ENCODE measurements at places on chromosomes 3 and 15. TPM values are rescaled to one million over a fixed set of nuclear protein-coding genes. Genes with fewer than 3 reads are reported as not detected.

The POPDC2 gene
- 0.18 TPM for total RNA-seq

The ATR gene
- total RNA-seq = 21.7 TPM

The TNK2 gene
- total RNA-seq = 3.5 TPM

The PAK6 gene
- total RNA-seq = 0.07 TPM

The MINAR1 gene
- total RNA-seq = 0.15 TPM

The BCHE gene
- not detected for total RNA-seq

The COL6A5 gene
- not detected for total RNA-seq

The GPR15 gene
- total RNA-seq = not detected

The DUOXA1 gene
- not detected for total RNA-seq

The SH2D7 gene
- total RNA-seq = not detected

The SCG5 gene
- 2.4 TPM for total RNA-seq

The NANOGP8 gene
- 0.25 TPM for total RNA-seq

The TUBGCP5 gene
- total RNA-seq = 25.0 TPM

The EMC7 gene
- 29.3 TPM for total RNA-seq

The CYP1A2 gene
- total RNA-seq = not detected

The FHIT gene
- 4.1 TPM for total RNA-seq

The MCF2L2 gene
- total RNA-seq = not detected

The NISCH gene
- 15.3 TPM for total RNA-seq

The TNFAIP8L3 gene
- total RNA-seq = 4.0 TPM

The EPHA3 gene
- not detected for total RNA-seq

The DUOX2 gene
- not detected for total RNA-seq

The TNNC1 gene
- 18.7 TPM for total RNA-seq

The C3orf85 gene
- total RNA-seq = not detected

The DUOXA2 gene
- total RNA-seq = not detected

The TNFSF10 gene
- 5.3 TPM for total RNA-seq

The STAB1 gene
- 0.28 TPM for total RNA-seq

The DNAH12 gene
- total RNA-seq = 0.11 TPM

The LOXL1 gene
- total RNA-seq = 0.51 TPM

The SLC9C1 gene
- total RNA-seq = not detected

The CYP11A1 gene
- total RNA-seq = 0.66 TPM

The LDHAL6B gene
- total RNA-seq = not detected

The SKOR1 gene
- total RNA-seq = 0.10 TPM

The CP gene
- 42.6 TPM for total RNA-seq

The P2RY1 gene
- total RNA-seq = not detected

The CSK gene
- total RNA-seq = 21.3 TPM

The AQP9 gene
- not detected for total RNA-seq

The BSN gene
- total RNA-seq = 0.70 TPM

The CPLX3 gene
- not detected for total RNA-seq

The MAGEL2 gene
- not detected for total RNA-seq

The ZNF619 gene
- total RNA-seq = 5.2 TPM

The CDHR4 gene
- total RNA-seq = not detected

The GLDN gene
- 0.86 TPM for total RNA-seq
